Naive thymus-derived CD8-positive, alpha-beta T cell (primary cell): ENCODE measurements at places on chromosomes 2 and 18. TPM values are rescaled to one million over a fixed set of nuclear protein-coding genes. Genes with fewer than 3 reads are reported as not detected.

DNA sequence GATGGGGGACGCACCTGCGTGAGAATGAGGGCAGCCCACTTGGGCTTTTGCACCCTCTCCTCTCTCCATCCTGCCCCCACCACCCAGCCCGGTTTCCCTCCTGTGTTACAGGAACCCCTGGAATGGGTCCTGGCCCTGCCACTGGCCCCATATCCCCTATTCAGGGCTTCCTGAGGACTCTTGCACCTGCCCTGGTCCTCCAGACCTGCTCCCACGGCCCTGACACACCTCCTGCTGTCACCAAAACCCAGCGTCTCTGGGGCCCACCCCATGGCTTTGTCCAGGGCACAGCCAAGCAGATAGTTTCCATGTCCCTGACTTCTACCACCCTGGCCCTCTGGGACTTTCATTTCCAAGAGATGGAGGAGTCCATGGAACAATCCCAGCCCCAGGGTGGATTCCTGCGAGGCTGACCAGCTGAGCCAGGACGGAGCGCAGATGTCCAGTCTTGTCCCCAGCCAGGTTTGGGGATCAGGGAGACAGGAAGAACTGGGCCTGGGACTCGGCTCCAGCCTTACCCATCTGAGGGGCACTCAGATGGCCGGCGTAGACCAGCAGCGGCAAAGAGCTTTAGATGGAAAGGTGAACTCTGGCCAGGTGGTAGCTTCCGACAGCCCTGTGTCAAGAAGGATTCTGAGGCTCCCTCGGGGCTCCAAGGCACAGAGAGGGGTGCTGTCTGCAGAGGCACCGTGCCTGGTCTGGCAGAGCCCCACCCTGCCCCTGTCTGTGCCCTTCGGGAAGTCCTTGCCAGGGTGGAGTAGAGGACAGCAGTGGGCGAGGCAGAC lies 12.0 kb downstream of the GPR35 start:
- DNase-seq, result no peak
- H3K4me3 ChIP-seq, result no peak overlapping the region

Gene TMEM163
- 0.24 TPM for polyA plus RNA-seq

GRCh38 chr2:75801234-75801982 lies 90.7 kb upstream of the GCFC2 start:
- H3K4me3 ChIP-seq, result no peak overlapping the region
- no peaks in the 10 kb centered on the region for H3K36me3 ChIP-seq
- peaks cover 4% of the 10 kb centered on the region for H3K27me3 ChIP-seq
- H3K27ac ChIP-seq, result no peak overlapping the region
- DNase-seq, result no peak

DNA sequence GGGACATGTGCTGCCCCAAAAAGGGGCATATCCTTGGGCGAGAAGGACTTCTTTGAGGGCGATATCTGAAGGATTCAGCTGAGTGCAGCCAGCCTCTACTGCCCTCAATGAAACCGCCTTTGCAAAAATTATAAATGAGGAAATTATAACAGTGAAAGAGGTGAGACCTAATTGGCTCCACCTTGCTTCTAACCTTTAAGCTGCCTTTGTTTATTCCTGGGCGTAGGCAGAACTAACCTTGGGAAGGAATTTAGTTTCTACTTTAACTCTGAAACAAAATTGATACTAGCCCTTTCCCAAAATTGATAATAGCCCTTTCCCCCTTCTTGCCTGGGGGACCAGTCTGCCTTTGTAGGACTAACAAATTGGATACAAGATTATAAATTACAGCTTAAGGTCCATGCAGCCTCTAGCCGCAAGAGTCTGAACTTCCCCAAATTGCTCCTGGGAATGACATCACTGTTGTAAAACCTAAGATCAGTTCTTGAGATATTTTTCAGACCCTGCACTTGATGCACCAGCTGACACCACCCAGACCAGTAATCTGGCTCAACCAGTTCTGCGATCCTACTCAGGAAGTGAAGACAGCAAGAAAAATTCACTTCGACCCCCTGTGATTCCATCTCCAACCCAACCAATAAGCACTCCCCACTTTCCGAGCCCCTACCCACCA lies 36.0 kb upstream of the ASAP2 start:
- H3K27me3 ChIP-seq, result peaks cover 10% of the 10 kb centered on the region
- no peak overlapping the region for H3K27ac ChIP-seq
- no peaks in the 10 kb centered on the region for H3K36me3 ChIP-seq
- no peak for DNase-seq
- peaks cover 5% of the 10 kb centered on the region for H3K4me1 ChIP-seq

DNA sequence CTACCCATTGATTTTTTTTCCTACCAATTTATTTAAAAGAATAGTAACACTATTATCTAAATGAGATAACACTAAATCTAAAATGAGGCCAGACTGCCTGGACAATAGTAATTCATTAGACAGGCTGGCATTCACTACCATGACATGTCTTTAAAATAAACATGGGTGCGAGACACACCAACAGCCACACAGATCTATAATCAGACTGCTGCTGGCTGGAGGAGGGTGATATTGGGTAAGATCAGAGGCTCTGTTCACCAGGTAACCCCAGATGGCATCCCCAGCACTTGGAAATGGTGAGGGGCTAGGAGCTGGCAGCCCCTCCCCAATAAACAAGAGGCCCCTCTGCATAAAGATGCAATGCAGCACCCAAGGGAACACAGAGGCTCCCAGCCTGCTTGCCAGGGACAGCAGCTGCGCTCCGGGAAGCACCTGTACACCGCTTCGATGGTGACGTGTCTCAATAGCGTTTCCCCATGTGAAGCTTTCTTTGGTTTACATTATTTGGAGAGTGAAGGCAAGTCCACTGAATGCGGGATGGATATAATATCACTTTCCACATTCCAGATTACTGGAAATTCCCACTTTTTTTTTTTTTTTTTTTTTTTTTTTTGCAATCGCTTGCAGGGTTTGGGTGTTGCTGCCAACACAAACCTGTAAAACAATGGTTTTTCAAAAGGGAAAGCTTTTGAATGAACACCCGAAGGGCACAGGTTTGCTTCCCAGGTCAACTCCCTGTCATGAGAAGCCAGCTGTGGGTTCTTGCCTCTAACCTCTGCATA lies 159.0 kb downstream of the ZNF516 start:
- DNase-seq, result no peak
- H3K4me3 ChIP-seq, result no peak overlapping the region
- H3K36me3 ChIP-seq, result peaks cover 24% of the 10 kb centered on the region
- no peaks in the 10 kb centered on the region for H3K4me1 ChIP-seq
- H3K27ac ChIP-seq, result no peak overlapping the region
- no peaks in the 10 kb centered on the region for H3K27me3 ChIP-seq

Gene REG1B
- not detected for polyA plus RNA-seq

GRCh38 chr18:1544016-1544415 lies 639.3 kb downstream of the ADCYAP1 start:
- no peak overlapping the region for H3K4me3 ChIP-seq
- no peak for DNase-seq
- H3K27me3 ChIP-seq, result no peaks in the 10 kb centered on the region
- H3K27ac ChIP-seq, result no peak overlapping the region
